ENCODE measurements at places on chromosomes 13 and 19. TPM values are rescaled to one million over a fixed set of nuclear protein-coding genes. Genes with fewer than 3 reads are reported as not detected.

The GRAMD1A gene
- total RNA-seq, result 207 TPM

The DNMT1 gene
- 154 TPM for total RNA-seq

The HAUS5 gene
- 24.0 TPM for total RNA-seq

The ZNF575 gene
- 3.4 TPM for total RNA-seq

DNA sequence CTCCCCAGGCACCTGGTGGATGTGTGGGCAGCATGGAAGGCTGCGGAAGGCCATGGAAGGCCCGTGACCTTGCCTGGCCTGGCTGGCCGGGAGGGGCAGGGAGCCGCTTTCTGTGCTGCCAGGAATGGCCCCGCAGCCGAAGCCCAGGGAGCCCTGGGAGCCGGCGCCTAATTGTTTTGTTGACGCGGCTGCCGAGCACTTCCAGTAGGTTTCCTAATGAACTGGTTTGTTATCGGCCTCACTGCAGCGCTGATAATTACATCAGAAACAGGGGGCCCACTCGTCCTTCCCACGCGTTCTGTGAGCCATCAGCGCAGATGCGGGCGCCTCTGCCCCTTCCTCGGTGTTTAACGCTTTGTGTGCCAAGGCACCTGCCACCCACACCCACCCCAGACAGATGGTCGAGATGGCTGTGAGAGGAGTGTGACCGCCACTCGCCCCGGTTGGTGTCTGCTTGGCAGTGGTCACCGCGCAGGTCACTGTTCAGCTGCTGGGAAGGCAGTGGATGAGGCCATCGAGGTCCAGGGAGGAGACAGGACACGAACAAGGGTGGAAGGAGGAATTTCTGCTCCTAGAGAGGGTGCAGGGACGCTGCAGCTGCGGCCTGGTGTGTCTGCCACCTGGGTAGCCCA lies 124.5 kb downstream of the KDM4B start:
- no peak for DNase-seq

GRCh38 chr19:13958043-13958442 lies 5.7 kb downstream of the DCAF15 start:
- DNase-seq, result no peak

DNA sequence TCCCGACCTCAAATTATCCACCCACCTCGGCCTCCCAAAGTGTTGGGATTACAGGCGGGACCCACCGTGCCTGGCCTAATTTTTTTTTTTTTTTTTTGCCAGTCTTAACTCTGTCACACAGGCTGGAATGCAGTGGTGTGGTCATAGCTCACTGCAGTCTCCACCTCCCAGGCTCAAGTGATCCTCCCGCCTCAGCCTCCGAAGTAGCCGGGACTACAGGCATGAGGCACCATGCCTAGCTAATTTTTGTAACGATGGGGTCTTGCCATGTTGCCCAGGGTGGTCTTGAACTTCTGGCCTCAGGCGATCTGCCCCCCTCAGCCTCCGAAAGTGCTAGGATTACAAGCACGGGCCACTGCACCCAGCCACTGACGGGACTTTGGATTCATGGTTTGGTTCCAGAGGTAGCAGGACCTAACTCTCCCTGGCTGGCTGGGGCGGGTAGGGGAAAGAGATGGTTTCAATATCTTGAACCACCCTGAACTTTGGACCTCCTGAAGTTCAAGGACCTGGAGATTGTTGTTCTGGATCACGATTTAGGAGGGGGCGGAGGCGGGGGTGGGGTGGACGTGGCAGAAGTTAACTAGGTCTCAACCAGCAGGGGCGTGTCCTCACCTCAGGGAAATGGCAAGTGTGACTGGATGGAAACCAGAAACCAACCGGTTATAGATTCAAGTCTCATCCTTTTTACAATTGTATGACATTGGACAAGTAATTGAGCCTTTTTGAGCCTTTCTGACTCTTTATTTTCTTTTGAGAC lies 40.8 kb downstream of the IER2 start:
- no peak for DNase-seq

DNA sequence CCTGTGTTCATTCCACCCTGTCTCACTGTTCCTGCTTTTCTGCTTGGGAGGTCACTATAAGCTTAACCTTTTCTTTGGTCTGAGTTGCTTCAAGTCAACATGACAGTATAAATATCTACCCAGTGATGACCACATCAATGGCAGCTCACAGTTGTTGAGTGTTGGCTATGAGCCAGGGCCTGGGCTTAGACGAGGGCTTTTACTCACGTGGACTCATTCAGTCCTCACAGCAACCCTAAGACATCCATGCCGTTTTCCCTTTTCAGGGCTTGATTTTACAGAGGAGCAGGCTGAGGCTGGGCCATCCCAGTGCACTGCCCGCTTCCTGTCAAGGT lies 10.2 kb upstream of the CCDC97 start:
- DNase-seq, result peak; percentile 73

- DNase-seq, result no peak
These were observed 52.7 kb downstream of the ATP11A start for GRCh38 chr13:112742583-112742982.

GRCh38 chr13:98240974-98241373 lies 63.9 kb upstream of the RNF113B start:
- DNase-seq, result no peak

DNA sequence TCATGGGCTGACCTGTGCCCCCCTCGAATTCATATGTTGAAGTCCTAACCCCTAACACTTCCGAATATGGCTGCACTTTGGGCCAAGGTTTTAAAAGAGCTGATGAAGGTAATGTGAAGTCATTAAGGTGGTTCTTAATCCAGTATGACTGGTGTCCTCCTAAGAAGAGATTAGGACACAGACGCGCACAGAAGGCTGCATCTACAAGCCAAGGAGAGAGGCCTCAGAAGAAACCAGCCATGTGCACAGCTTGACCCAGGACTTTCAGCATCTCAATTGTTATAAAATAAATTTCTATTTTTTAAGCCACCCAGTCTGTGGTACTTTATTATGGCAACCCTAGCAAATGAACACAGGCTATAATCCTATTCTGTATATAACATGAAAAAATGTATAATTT lies 99.9 kb downstream of the DOCK9 start:
- no peak for DNase-seq
